ENCODE measurements at places on chromosomes 2 and 18. TPM values are rescaled to one million over a fixed set of nuclear protein-coding genes. Genes with fewer than 3 reads are reported as not detected.
A peak's percentile ranks its signal among the peaks of the same experiment; 100 is the strongest.

DNA sequence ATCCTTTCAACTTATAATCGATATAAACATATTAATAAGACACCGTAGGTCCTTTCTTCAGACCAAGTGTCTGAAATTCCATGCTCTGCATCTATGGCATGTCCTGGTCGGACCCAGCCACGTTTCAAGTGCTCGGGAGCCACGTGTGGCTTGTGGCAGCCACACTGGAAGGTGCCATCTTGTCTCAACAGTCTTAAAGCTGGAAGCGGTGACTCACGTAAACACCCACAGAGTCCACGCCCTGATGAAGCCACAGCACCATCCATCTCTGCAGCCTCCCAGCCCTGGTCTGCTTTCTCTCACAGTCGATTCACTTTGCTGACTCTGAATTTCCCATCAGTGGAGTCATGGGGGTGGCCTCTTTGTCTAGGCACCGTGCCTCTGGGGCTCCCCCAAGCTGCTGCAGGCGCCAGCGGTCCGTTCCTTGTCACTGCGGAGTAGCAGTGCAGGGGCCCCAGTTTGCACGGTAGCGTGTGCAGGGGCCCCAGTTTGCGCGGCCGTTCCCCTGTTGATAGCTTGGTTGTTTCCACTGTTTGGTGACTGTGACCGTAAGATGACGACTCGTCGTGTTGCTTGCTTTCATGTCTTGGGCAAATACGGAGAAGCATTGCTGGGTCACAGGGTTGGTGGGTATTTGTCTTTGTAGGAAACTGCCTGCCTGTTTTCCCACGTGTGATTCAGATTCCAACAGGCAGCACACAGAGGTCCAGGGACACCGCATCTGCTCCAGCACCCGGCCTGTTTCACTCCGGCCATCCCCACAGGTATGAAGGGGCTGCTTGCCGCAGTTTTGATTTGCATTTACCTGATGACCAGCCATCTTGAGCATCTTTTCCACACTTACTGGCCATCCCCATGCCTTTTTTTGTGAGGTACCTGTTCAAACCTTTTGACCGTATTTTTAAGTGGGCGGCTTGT lies 240.3 kb downstream of the HDAC4 start:
- no peaks in the 10 kb centered on the region for H3K27me3 ChIP-seq
- no peak overlapping the region for H3K4me3 ChIP-seq
- H3K4me1 ChIP-seq = no peaks in the 10 kb centered on the region
- H3K36me3 ChIP-seq = peaks cover 57% of the 10 kb centered on the region
- H3K27ac ChIP-seq = no peak overlapping the region

The SFT2D3 gene
- total RNA-seq = 7.5 TPM

- H3K36me3 ChIP-seq = no peaks in the 10 kb centered on the region
- H3K4me1 ChIP-seq = peaks cover 19% of the 10 kb centered on the region
- H3K4me3 ChIP-seq = no peak overlapping the region
Observed at GRCh38 chr2:195613922-195614321, 43.1 kb upstream of the SLC39A10 start.

The EFHD1 gene
- 6.9 TPM for total RNA-seq

The CPS1 gene
- total RNA-seq = 2.7 TPM

GRCh38 chr18:40613721-40614120 lies 1341.3 kb upstream of the PIK3C3 start:
- no peaks in the 10 kb centered on the region for H3K4me1 ChIP-seq
- DNase-seq = no peak
- H3K4me3 ChIP-seq = no peak overlapping the region
- no peaks in the 10 kb centered on the region for H3K36me3 ChIP-seq

GRCh38 chr18:41134426-41134825 lies 820.6 kb upstream of the PIK3C3 start:
- H3K4me1 ChIP-seq = no peaks in the 10 kb centered on the region
- H3K4me3 ChIP-seq = no peak overlapping the region
- H3K36me3 ChIP-seq = no peaks in the 10 kb centered on the region
- no peak overlapping the region for H3K27ac ChIP-seq
- H3K27me3 ChIP-seq = no peaks in the 10 kb centered on the region
- no peak for DNase-seq

GRCh38 chr2:177675350-177675821 lies 282.8 kb downstream of the AGPS start:
- H3K36me3 ChIP-seq = no peaks in the 10 kb centered on the region
- DNase-seq = no peak
- H3K4me3 ChIP-seq = no peak overlapping the region
- H3K27me3 ChIP-seq = no peaks in the 10 kb centered on the region

DNA sequence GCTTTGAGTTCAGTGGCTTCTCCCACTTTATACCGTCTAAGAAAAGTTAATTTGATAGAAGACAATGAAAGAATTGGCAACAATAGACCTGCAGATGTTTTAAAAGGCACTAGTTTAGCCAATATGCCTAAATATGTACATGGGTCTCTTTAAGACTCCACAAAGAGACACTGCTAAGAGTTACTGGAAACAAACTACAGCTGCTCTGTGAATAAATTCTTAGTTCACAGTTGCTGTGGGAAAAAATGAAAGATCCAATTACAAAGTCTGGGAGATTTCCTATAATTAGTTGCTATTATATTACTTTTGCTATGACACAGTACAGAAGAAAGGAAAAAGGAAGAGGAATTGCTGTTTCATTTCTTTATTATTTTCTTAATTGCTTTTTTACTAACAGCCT lies 34.3 kb downstream of the SCN9A start:
- no peaks in the 10 kb centered on the region for H3K4me1 ChIP-seq
- no peak for DNase-seq
- H3K27me3 ChIP-seq = no peaks in the 10 kb centered on the region
- H3K27ac ChIP-seq = no peak overlapping the region
- no peak overlapping the region for H3K4me3 ChIP-seq

The OTOF gene
- not detected for total RNA-seq

DNA sequence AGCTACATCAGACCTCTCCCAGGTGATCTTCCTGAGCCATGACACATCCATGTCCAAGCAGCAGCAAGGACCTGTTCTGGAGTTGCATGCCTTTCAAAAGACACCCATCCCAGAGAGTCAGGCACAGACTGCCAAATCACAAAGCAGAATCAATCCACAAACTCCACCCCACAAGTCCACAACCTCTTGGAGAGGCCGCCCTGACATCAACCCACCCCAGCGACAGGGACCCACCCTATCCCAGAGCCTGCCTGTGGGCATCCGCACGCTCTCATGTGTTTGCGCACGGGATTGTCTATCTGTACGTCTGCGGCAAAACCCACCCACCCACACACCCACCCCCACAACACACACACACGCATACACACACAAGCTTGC lies 11.9 kb downstream of the SMAD7 start:
- H3K27ac ChIP-seq = peak overlapping the region; percentile 99
- DNase-seq = no peak
- no peaks in the 10 kb centered on the region for H3K36me3 ChIP-seq
- H3K27me3 ChIP-seq = no peaks in the 10 kb centered on the region
- H3K4me1 ChIP-seq = peaks cover 93% of the 10 kb centered on the region

GRCh38 chr2:155368934-155369333 lies 670.4 kb downstream of the KCNJ3 start:
- H3K36me3 ChIP-seq = no peaks in the 10 kb centered on the region
- H3K4me3 ChIP-seq = no peak overlapping the region
- H3K27me3 ChIP-seq = no peaks in the 10 kb centered on the region
- no peaks in the 10 kb centered on the region for H3K4me1 ChIP-seq
- H3K27ac ChIP-seq = no peak overlapping the region

DNA sequence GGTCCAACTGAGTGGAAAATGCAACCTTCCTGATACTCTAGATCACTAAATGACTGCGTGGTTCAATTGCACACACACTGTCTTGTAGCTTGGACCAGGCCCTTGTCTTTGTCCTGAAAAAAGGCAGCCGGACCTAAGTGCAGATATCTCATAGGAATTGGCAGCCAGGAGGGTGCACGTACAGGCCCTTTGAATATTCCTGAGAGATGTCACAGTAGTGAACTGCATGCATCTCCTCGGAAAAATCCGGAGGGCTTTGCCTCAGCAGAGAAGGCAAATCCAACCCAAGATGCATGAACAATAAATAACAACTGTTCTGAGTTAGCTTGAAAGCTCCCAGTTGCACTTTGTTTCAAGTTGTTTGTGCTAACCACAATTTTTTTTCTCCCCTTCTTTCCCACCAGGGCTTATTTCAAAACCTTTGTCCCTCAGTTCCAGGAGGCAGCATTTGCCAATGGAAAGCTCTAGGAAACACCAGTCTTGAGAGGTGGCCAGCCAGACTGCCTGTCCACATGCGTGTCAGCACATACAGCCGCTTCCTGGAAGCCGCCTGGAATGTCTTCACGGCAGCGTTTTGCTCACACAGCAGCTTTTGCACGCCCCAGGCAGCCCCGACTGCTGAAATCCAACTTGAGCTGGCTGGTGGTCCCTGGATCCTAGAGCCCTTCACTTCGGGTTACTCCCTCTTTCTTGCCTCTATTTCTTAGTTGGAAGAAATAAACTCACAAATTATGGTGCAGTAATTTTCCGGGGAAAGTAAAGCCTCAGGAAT lies 54.4 kb upstream of the FOSL2 start:
- DNase-seq = peak; percentile 94
- no peaks in the 10 kb centered on the region for H3K27me3 ChIP-seq
- H3K4me3 ChIP-seq = no peak overlapping the region
- H3K36me3 ChIP-seq = no peaks in the 10 kb centered on the region
- peaks cover 53% of the 10 kb centered on the region for H3K4me1 ChIP-seq

The DTNA gene
- total RNA-seq = 96.0 TPM

The LINC00305 gene
- total RNA-seq = not detected

GRCh38 chr2:182745061-182745460 lies 29.0 kb downstream of the DNAJC10 start:
- no peak for DNase-seq
- H3K4me3 ChIP-seq = no peak overlapping the region
- H3K4me1 ChIP-seq = no peaks in the 10 kb centered on the region
- peaks cover 13% of the 10 kb centered on the region for H3K36me3 ChIP-seq

- H3K4me1 ChIP-seq = peaks cover 11% of the 10 kb centered on the region
- H3K4me3 ChIP-seq = no peak overlapping the region
- H3K36me3 ChIP-seq = no peaks in the 10 kb centered on the region
Observed at GRCh38 chr18:50373561-50374219, 1.2 kb upstream of the SKA1 start.

- H3K4me3 ChIP-seq = peak overlapping the region; percentile 98
- H3K27me3 ChIP-seq = no peaks in the 10 kb centered on the region
- peak overlapping the region; percentile 88 for H3K27ac ChIP-seq
- no peaks in the 10 kb centered on the region for H3K36me3 ChIP-seq
- no peak for DNase-seq
Observed at GRCh38 chr2:190407246-190407661, 901 bp upstream of the MFSD6 start.

DNA sequence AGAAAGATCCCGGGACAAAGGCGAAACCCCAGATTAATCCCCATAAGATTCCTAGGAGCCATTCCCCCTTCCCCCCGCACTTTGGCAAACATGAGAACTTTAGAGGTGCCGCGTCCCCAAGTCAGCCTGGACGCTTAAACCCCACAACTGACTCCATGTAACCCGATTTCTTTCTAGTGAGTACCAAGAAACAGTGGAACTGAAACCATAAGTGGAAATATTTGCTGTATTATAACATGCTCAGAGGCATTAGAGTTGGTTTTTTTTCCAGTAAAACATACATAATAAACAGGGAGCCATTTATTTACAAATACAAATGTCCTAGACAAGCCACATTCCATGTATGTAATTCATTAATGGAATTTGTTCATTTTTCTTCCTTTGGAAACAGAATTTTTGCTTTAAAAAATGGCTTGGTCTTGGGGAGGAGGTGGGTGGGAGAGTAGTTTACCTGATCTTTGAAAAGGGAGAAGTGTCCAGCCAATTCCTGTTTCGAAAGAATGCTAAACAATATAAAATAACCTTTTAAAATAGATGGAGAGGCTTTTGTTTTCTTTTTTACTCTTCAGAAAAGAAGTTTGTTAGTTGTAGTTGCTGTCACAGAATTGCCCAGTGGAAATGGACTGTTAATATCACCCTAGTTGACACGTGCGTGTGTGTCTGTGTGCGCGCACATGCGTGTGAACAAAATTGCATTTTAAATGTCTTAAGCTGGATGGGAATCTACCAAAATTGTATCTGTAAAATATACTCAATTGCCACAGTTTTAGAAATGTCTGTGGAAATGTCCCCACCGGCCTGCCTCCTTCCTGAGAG lies 10.6 kb downstream of the POU3F3 start:
- H3K27me3 ChIP-seq = peaks cover 69% of the 10 kb centered on the region
- no peak overlapping the region for H3K4me3 ChIP-seq
- H3K4me1 ChIP-seq = peaks cover 11% of the 10 kb centered on the region

GRCh38 chr2:17644997-17645720 lies 104.7 kb downstream of the VSNL1 start:
- H3K36me3 ChIP-seq = no peaks in the 10 kb centered on the region
- no peak overlapping the region for H3K4me3 ChIP-seq

The RBMS1 gene
- 69.2 TPM for total RNA-seq

The UGT1A3 gene
- not detected for total RNA-seq

The SP140L gene
- 4.9 TPM for total RNA-seq

GRCh38 chr2:133986081-133986837 lies 267.6 kb upstream of the MGAT5 start:
- H3K27ac ChIP-seq = no peak overlapping the region
- H3K36me3 ChIP-seq = no peaks in the 10 kb centered on the region
- DNase-seq = no peak
- H3K4me1 ChIP-seq = no peaks in the 10 kb centered on the region

The TMEM163 gene
- total RNA-seq = 0.28 TPM

The CYTIP gene
- 4.3 TPM for total RNA-seq

GRCh38 chr2:132656266-132656975 lies 13.6 kb downstream of the LYPD1 start:
- DNase-seq = no peak
- H3K4me1 ChIP-seq = no peaks in the 10 kb centered on the region
- H3K27me3 ChIP-seq = no peaks in the 10 kb centered on the region
- no peak overlapping the region for H3K4me3 ChIP-seq
- H3K36me3 ChIP-seq = no peaks in the 10 kb centered on the region

GRCh38 chr2:99504844-99505584 lies 15.2 kb upstream of the REV1 start:
- H3K36me3 ChIP-seq = no peaks in the 10 kb centered on the region
- no peaks in the 10 kb centered on the region for H3K27me3 ChIP-seq
- H3K27ac ChIP-seq = no peak overlapping the region

- H3K27ac ChIP-seq = no peak overlapping the region
- no peaks in the 10 kb centered on the region for H3K27me3 ChIP-seq
- no peak for DNase-seq
- no peak overlapping the region for H3K4me3 ChIP-seq
- H3K36me3 ChIP-seq = no peaks in the 10 kb centered on the region
Observed at GRCh38 chr2:199278099-199278498, 179.6 kb downstream of the SATB2 start.

GRCh38 chr2:51971136-51971535 lies 939.2 kb upstream of the NRXN1 start:
- no peaks in the 10 kb centered on the region for H3K36me3 ChIP-seq
- no peak for DNase-seq
- H3K27me3 ChIP-seq = no peaks in the 10 kb centered on the region
